ENCODE measurements at places on chromosomes 6 and 20. TPM values are rescaled to one million over a fixed set of nuclear protein-coding genes. Genes with fewer than 3 reads are reported as not detected.

The SRXN1 gene
- total RNA-seq = 40.0 TPM

The SLC32A1 gene
- not detected for total RNA-seq

The CGA gene
- total RNA-seq = 43.8 TPM

The POU5F1 gene
- 1.1 TPM for total RNA-seq

The ADIG gene
- total RNA-seq = not detected

The PRICKLE4 gene
- total RNA-seq = 1.2 TPM

The JAG1 gene
- total RNA-seq = 51.5 TPM

The TTLL9 gene
- total RNA-seq = not detected

The MEI4 gene
- 0.27 TPM for total RNA-seq

The DUSP15 gene
- total RNA-seq = 23.5 TPM

The GPR6 gene
- not detected for total RNA-seq

The SIGLEC1 gene
- total RNA-seq = 0.16 TPM
